Peyer's patch (tissue), 4 donors: ENCODE measurements at places on chromosomes 7 and 10. TPM values are rescaled to one million over a fixed set of nuclear protein-coding genes. Genes with fewer than 3 reads are reported as not detected.

DNA sequence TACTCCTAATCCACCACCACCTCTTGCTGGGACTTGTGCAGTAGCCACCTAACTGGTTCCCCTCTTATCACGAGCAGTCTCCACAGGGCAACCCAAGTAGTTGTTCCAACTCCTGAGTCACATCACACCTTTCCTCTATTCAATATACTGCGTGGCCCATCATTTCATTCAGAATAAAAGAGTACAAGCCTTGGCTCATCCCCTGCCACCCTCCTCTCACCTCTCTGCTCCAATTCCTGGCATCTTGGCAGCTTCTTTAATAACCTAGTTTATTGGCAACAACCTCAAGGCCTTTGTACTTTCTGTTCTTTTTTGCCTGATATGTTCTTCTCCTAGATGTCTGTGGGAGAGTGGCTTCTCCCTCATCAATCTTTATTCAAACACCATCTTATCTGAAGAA, 199.4 kb downstream of the KIAA1217 start:
- DNase-seq, result no peak

DNA sequence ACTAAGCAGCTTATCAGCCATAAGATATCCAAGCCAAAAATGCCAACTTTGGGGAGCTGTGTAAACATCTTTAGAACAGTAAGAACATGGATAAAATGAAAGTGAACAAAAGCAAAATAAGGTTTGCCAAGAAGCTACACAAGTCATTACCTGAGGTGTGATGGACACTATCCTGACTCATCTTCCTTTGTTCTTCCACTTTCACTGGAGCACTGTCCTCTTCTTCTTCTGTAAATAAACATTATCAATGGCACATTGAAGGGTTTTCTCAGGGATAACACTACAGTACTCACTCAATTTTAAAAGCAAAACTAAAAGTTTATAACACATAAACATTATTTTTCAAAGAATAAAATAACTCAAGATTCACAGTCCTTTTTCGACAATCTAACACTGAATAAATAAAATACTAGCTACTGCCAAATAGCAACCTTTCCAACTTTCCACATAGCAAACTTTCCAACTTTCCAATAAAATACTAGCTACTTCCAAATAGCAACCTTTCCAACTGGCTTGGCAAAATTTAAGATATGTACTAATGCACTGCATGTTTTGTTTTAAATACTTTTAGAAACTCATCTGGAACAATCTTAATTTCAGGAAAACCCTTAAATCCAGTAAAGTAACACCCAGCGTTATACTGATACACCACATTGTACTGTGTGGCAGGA, 174.1 kb downstream of the SKAP2 start:
- no peak for DNase-seq

GRCh38 chr7:65250697-65251395, 122.8 kb upstream of the ZNF92 start:
- DNase-seq, result no peak

GRCh38 chr10:118214776-118215175, 127.3 kb downstream of the FAM204A start:
- no peak for DNase-seq

DNA sequence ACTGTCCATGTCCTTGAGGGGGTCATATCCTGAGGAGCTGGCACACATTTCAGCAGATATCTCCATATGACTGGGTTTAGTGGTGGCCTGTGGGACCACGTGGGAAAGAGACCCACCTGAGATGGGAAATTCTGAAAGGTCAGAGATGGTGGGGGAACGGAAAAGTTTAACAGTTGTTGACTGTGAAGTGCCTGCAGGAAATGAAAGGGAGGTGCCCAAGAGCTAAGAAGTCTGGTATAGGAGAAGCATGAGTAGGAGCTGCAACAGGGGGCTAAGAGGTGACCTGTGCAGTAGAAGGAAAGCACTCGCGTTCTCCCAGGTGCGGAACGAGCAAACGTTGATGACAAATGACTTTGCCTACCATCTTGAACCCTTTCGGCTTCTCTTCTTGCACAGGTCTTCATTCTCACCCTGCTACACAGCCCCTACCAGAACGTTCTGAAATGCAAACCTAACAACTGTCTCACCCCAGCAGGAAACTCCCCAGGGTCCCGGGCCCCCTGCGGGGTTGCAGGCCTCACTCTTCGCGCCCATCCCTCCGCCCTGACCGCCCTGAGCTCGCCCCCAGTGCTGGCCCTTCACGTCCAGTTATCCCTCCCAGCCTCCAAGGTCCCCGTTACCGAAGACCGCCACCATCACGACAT, 9.8 kb upstream of the FXYD4 start:
- DNase-seq, result no peak

DNA sequence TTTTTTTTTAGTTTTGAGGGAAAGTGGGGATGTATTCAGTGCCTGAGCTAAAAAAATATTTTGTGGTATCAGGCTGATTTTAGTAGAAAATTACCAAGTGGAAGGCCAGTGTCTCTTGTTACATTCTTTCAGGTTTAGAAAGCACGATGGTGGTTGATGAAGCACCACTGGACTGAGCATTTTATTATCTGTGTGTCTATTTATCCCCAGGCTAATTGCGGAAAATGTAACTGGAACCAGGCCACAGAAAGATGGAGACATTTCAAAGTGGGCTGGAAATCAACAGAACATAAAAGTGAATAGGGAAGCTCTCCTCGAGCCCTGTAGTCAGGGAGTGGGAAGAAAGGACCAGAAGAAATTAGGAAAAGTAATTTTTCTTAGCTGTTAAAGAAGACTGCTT, 261.0 kb downstream of the STK31 start:
- DNase-seq, result no peak

DNA sequence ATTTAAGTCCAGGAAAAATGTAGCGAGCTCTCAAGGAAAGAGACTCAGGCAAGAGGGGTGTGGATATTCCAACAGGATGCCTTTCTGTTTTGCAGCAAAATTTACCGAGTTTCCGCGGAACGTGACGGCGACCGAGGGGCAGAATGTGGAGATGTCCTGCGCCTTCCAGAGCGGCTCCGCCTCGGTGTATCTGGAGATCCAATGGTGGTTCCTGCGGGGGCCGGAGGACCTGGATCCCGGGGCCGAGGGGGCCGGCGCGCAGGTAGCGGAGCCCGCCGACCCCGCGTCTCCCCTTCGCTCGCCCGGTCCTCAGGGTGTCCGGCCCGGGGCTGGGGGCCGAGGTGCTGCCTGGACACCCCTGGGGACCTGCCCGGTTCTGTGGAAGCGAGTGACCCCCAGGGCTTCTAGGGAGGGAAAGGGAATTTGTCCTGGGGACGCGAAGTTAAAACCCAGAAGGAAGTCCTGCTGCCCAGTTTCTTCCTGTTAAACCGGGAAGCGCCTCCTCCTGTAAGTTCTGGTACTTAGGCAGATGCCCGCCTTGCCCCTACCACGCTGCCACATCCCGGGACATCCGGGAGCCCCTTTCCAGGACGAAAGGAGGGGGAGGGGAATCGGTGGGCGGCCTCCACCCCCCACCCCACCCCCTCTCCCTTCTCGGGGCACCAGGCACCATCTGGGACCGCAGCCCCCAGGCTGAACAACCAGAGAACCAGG, 2.5 kb downstream of the VSTM2A start:
- no peak for DNase-seq

The PHF14 gene
- total RNA-seq, result 34.0 TPM

The ITIH5 gene
- total RNA-seq, result 1.9 TPM

The PRKG1 gene
- 89.1 TPM for total RNA-seq
